ENCODE measurements at places on chromosomes 12 and 14.

GRCh38 chr12:87150969-87151662 is 878.1 kb downstream of the C12orf50 start:
- no peak for DNase-seq

DNA sequence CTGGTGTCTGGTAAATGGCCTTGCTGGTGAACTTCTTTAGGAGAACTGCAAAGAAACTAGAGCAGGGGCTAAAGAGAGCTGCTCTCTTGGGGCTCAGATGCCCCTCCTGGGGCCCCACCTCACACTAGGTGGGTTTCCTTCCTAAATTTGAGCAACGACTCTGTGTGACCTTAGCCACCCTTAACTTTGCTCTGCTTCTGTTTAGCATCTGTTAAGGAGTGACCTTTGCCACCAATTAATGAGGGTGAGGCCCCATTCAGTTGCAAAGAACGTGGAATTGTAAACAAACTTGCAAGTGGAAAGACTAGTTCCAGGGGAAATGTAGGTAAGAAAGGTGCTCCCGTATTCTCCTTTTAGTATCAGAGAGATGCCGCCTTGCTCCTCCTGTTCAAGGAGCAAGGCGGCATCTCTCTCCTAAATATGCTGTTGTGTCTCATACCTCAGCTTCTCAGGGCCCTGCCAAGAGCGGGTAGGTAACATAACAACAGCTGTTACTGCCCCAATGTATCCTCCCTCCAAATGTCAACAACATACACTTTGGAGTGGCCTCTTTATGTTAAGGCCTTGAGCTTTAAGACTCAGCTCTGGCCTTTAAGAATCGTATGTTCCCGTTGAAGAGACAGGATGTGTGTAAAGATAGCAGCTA is 77.6 kb upstream of the FUT8 start:
- DNase-seq, result no peak

GRCh38 chr14:102929241-102930137 is 7.0 kb downstream of the AMN start:
- DNase-seq, result no peak

DNA sequence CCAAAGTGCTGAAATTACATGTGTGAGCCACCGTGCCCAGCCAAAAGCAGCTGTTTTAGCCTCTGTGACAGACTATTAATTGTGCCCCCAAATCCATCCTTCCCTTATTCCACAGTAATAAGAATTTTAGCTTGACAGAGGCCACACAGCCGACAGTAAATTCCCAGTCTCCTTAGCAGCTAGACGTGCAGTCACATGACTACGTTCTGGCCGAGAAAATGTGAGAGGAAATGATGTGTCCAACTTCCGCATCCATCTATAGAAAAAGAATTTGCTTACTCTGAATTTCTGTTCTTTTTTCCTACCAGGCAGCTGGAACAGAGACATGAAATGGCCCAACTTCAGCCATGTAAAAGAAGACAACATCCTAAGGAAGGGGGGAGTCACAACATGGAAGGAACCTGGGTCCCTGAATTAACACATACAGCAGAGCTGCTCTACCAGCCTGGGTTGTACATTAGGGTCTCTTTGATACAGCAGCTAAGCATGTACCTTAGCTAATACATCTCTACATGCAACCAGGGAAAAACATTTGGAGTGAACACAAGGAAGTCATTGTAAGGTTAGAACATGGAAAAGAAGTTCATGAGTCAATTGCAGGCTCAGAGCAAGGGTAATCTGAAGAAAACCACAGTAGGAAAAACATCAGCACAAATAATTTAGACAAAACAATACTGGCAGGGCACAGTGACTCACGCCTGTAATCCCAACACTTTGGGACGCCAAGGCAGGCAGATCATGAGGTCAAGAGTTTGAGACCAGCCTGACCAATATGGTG is 35.5 kb downstream of the CIT start:
- no peak for DNase-seq

- no peak for DNase-seq
Measured at GRCh38 chr12:52646613-52647012, 5.4 kb downstream of the KRT2 start.

GRCh38 chr14:91722386-91722785 is 9.5 kb downstream of the CATSPERB start:
- DNase-seq, result no peak

- no peak for DNase-seq
Measured at GRCh38 chr14:95663226-95663797, 22.9 kb upstream of the TCL1B start.

DNA sequence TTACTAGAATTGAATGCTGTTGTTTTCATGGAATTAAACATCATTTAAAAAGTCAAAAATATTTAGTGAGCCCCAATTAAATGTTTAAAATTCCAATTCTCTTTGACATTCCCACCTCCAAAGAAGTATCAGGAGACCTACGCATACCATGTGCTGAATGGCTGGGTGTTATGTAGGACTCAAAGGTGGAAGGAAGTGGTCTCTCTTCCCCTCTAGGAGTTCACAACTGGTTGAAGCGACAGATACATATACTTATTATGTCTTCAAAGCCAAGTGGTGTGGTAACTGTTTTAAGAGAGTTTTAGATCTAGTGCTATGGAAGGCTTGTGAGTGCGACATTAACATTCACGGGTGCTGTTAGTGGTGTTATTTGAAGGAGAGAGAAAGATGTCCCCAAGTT is 464.0 kb downstream of the ATP23 start:
- DNase-seq, result no peak

GRCh38 chr12:50057000-50057841 is at the start of gene ASIC1:
ASIC1 (plus strand) TSS chr12:50057596; CDS start chr12:50058767, 1,171 bp downstream.
- peak; percentile 63 for DNase-seq

DNA sequence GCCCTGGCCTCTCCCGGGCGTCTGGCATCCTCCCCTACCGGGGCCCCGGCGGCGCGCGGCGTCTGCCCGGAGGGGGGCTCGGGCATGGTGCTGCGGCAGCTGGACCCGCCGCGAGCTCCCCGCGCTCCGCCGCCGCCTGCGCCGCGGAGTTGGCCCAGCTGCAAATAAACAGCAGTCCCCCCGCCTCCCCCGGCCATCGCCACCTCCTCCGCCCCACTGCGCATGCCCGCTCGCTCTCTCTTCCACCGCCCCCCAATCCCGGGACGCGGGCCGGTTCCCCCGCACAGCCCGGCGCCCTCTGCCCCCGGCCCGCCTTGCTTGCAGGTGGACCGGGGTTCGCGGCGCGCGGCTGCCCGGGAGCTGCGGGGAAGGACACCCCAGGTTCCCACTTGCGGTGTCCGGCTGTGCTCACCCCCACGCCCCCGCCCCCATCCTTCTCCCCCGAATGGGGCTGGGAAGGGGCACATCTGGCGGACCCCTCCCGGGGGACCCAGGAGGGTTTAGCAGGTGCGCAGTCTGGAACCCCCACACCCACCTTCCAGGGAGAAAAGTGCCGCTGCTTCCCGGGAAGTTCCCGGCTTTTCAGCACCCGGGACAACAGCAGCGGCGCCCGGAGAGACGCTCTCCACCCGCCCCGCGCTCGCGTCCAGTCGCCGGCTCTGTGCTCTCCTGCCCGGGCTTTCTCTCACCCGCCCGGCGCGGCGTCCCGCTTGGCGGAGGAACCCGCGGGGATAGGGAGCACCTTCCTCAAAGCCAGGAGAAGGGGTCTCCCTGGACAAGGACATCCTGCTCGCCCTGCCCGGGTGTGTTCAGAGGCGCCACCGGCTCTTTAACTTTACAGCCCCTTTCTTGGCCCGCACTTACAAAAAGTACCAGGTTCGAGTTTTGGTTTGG is at the start of gene TMTC1:
TMTC1 (minus strand) TSS at position 170 of the 894 bp plus-strand sequence. CDS start 191 bp downstream, outside the sequence.
- peak; percentile 66 for DNase-seq

DNA sequence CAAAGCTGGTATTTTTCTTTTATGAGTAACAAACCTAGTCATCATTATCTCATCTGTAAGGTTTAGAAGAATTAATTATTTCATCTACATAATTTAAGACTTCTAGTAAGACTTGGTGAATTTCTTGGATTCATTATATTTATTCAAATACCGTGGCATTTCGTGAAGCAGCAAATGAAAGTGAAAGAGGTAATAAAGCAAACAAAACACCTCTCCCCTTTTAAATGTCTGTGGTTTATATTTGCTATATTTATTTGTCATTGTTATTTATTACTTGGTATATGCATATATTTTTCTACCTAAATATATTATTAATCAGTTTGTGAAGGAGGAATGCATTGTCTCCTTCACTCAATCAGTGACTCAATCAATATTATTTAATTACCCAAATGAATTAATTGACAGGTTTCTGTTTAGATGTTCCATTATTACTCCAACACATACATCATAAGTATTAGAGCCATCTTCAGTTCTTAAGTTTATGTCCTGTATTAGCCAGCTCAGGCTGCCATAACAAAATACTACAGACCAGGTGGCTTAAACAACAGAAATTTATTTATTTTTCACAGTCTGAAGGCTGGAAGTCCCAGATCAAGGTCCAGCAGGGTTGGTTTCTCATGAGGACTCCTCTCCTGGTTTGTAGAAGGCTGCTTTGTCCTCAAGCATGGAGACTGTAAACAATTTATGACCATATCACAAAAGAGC is 6.6 kb downstream of the CFAP54 start:
- no peak for DNase-seq

DNA sequence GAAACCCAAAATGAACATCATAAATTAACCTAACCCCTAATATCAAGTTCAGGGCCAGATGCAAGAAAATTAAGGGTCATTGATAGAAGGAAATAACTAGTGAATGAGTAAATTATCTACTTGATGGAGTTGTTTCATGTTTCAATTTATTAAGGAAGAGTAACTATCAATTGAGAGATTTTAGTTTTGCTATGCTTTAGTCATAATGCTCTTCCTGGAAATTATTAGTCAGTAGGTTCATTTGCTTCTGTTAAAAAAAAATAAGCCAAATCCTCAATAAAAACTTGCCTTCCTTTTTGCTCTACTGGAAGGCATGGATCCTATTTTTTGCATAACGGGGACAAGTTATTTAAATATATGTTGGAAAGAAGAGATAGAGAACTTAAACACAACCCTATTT is 59.0 kb upstream of the HIF1A start:
- DNase-seq, result no peak

DNA sequence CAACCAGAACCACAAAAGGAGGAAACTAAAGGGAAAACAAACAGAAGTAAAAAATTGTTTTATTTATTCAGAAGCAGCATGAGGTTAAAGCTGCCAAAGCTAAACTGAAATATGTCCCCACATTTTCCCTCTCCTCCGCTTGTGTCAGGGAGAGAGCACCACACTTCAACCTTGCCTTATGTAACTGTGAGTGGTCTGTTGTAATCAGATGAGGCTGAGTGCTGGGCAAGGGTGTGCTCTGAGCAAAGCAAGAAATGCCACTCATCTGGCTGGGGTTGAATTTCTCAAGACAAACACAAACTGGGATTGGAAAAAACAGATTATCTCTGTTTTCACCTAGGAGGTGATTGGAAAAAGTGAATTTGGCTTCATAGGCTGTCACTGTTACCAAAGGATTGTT is 12.2 kb downstream of the CAPZA3 start:
- peak; percentile 33 for DNase-seq

GRCh38 chr12:55933169-55933798 is 2.3 kb downstream of the DGKA start:
- peak; percentile 29 for DNase-seq

DNA sequence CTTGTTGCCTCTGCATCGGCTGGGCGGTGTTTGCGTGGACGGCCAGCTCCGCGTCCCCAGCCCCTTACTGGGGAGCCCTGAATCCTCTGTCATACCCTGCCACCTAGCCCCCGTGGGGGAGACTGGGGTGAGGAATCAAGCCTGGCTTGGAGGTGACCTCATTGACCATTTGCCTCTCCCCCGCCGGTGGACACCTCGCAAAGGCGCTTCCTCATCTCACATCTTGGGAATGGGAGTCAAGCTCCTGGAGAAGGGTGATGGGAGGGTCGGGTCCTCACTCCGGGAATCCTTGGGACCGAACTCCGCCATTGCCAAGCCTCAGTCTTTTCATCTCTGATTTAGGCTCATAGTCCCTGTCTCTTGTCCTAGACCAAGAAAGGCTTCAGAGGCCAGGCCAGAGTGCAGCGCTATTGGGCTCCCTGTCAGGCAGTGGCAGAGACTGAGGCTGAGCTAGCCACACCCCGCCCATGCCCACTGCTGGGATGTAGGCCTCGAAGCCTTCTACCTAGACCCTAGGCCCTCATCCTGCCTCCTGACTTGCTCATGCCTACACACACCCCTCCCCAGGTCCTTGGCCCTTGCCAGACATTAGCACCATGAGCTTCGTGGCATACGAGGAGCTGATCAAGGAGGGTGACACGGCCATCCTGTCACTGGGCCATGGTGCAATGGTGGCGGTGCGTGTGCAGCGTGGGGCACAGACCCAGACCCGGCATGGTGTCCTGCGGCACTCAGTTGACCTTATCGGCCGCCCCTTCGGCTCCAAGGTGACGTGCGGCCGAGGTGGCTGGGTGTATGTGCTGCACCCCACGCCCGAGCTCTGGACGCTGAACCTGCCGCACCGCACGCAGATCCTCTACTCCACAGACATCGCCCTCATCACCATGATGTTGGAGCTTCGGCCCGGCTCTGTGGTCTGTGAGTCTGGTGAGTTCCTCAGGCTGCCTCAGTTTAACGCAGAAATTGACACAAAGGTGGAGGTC is 678 bp downstream of the TRMT61A start:
- no peak for DNase-seq

- DNase-seq, result no peak
Measured at GRCh38 chr12:125346362-125346761, 281.1 kb downstream of the AACS start.

Measured in cardiac fibroblast (primary cell).